Epithelial cell of proximal tubule (primary cell): ENCODE measurements at places on chromosomes 13 and 19.

DNA sequence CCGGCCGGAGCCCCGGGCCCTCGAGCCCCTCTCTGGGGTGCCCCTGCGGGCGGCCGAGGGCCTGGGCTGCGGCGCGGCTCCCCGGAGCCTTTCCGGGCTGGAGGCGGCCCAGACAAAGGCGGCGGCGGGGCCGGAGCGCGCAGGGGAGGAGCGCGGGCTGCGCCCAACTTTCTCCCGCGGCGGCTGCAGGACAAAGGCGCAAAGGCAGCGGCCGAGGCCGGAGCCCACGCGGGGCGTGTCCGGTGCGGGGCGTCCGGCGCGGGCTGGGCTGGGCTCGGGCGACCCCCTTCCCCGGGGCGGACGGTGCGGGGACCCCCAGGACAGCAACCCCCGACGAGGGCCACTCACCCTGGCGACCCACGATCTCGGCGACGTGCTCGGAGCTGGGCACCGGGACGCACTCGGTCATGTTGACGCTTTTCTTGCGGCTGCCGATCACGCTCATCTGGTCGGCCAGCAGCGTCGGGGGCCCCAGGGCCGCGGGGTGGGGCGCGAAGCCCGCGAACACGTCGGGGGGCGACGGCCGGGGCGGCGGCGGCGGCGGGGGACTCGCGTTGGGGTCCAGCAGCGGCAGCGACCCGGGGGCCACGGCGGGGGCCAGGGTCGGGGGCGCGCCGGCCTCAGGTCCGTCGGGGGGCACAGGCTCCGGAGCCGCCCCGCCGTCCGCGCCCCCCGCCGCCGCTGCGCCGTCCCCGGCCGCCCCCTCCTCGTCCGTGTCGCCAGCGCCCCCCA, 843 bp downstream of the MEX3D start:
- DNase-seq: no peak

GRCh38 chr13:39054112-39054511, 15.9 kb downstream of the NHLRC3 start:
- DNase-seq: no peak

DNA sequence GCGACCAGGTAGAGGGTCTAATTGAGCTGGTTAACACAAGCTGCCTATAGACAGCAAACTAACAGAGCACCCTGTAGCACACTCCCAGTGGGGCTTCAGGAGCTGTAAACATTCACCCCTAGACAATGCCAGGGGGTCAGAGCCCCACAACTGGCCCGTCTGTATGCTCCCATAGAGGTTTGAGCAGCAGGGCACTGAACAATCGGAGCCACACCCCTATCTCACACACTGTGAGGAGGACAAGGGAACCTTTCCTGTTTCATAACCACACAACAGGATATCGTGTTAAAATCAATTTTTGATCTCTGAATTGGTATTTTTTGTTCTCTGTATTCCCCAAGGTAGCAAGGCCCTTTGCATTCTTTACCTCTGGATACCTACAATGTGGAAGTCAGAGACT, 266.1 kb downstream of the SPRY2 start:
- no peak for DNase-seq

DNA sequence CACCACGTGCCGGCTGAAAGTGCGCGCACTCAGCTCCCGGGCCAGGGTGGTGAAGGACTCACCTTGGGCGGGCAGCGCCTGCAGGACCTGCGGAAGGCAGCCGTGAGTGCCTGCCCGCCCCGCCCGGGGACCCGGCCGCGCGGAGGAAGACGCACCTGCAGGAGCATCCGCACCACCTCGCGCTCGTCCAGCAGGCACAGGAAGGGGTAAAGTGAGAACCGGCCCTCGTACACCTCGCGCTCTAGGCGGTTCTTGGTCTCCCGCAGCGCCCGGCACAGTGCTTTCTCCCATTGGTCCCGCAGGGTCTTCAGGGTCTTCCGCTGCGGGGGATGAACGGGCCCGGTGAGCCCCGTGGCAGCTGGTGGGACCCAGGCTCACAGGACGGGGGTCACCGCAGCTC, 10.7 kb downstream of the POLRMT start:
- no peak for DNase-seq

DNA sequence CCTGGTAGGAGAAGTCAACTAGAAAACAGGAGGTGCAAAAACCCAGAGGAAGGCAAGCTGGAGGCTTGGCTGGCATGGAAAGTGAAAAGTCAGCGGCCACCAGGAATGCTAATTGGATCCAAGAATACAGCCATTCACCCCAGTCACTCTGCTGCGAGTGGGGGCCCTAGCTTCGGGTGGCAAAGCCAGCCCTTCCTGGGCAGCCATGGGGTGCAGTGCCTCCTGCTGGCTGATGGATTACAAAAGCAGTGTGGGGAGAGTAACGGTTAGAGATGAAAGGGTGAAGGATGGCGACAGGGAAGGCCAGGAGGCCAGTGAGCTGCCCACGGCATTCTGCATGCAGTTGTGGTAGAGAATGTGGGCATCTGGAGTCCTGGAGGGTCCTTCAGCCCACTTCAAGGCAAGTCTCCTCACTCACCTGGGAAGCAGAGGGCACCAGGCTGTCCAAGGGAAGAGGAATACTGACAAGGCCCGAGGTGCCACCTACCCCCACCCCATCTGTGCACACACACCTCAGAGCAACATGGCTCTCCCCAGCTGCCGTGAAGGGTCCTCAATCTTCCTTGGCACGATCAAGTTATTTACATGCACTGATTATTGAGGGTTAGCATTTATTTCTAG, 20.3 kb upstream of the EPHX3 start:
- no peak for DNase-seq

DNA sequence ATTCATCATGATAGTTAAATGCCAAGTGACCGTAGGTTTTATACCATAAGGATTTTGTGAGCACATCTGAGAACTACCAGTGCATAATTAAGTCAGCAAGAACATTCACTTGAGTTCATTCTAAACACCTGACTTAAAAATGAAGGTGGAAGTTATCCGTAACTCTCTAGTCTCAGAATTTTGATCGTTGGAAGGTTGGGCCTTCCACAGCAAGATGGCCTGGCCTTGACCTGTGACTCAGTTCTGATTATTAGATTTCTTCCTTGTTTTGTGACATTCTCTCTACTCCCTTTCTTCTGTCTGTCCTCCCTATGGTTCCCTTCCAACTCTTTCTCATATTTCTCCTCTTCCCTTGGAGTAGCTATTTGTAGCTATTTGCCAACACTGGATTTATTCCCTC, 20.0 kb upstream of the WDFY2 start:
- no peak for DNase-seq

DNA sequence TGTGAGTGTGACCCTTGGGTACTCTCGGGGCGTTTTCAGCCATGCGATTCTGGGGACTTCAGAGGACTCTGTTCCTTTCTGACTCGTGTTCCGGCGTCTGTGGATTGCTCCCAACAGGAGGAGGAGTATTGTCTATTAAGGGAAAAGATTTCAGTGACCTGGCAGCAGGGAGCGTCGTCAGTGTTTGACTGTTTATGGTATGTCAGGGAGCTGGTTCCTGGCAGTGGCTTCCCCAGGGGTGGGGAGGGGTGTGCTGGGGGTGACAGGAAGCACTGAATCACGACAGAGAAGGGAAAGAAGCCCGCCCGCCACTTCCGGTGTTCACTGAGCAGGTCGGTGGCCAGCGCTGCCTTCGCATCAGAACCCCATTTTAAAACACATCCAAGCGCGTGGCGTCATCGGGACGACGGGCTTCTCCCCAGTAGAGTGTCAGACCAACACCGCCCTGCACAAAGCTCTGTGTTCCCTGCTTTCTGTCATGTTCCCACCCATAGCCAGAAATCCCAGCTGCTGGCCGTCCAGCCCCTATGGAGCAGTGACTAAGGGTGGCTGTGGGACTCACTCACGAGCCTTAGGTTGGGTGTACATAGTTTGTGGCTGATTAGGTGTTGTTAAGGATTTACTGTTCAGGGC, 33.8 kb downstream of the COL4A2 start:
- DNase-seq: no peak

DNA sequence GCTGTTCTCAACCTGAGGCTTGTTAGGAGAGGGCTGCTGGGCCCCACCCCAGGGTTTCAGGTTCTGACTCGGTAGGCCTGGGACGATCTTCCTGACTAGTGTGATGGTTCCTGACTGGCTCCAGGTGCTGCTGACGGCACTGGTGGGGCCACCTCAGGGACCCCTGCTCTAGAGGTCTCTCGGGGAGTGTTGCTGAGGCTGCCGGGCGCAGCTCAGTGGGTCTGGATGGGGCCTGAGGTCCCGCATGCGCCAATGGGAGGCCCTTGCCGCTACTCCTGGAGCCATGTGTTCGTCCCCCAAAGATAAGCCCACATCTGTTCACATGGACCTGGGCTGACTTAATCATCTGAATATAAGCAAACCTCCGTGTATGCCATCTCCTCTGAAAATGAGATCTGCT, 133.0 kb downstream of the ATP11A start:
- DNase-seq: no peak

- no peak for DNase-seq
Measured at GRCh38 chr13:76939215-76939614, 9.1 kb upstream of the ACOD1 start.

DNA sequence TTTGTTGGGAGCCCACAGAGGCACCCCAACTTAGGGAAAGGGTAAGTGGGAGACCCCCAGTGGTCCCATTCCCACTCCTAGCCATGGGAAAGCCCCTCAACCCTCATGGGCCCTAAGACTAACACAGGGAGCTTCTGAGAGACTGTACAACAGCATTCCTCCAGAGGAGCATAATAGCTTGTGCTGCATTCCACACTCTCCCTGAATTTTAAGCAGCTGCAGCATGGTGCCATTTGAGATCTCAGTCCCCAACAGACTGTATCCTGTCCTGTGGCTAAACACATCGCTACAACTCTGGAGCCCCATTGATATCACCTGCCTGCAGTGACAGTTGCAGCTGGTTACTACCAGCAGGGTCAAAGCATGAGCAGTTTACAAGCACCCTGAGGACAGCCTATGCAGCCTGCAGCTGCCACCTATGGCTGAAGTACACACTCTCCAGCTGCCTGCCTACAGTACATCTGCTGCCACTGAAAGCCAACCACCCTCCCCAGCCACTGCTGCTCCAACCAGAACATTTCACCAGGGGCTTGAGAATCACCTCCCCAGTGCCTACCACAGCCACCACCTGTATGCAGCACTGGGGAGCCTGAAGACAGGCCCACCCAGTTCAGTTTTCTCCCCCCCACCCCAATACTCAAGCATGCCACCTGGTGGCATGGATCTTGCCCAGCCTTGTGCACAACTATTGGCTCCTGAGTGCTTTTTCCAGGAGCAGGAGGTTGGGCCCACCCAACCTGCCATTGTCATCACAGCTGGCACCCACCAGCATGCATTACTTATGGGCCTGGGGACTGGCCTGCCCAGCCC, 557.3 kb downstream of the GPC5 start:
- DNase-seq: no peak

DNA sequence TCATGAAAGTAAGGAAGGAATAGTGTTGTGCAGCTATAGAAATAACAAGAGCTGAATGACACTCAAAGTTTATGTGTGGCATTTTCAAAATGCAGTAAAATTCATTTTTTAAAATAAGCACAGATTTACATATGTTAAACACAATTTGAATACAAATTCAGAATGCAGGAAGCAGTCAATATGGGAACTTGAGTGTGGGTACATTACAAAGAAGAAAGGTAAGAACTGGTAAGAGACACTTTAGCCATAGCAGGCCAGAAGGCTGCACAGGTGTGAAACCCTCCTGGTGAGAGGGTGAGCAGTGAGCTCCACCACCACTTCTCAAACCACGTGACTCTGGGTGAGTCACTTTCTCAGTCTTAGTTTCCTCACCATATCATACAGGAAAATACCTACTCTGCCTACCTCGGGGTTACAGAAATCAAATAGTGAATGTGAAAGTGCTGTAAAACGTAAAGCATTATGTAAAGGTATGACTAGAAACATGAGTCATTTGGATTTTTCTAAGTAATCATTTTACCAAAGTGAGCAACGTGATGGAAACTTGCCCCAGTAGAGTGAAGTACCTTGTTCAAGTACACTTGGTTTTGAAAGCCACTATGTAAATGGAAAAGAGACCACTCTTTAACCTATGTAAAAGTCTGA, 40.5 kb downstream of the USP12 start:
- peak; percentile 73 for DNase-seq

DNA sequence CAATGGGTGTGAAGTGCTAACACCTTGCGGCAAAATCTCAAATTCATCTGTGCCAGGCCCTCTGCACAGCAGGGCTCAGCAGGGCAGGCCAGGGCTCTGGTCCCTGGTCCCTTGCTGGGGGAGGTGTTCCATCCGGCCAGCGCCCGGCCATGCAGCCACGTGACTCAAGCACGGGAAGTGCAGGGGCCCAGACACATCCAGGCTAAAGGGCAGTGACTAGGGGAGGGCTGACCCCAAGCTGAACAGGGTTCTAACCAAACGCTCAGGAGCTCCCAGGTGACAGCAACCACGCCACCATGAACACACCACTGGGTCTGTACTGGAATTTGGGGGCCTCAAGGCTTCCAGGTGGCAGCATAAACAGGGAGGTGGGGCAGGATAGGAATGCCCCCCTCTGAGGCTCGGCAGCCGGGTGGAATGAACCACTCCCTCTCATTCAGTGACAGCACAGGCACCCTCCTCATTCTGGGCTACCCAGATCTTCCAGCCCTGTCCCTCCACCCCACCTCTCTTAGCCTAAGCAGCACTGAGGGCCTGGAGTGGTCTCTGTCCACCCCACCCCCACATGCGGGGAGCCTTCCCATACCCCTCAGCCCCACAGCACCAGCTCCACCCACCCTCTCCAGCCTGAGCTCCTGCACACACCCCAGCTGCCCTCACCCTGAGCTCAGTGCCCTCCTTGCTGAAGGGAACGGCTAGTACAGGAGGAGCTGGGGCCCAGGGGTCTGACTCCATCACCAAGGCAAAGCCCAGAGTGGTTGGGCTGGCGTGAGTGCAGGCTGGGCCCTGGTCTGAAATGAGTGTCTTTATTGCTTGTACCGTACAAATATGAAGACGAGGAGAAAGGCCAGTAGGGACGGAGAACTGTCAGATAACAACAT, 5.3 kb upstream of the CCNP start:
- DNase-seq: no peak

GRCh38 chr19:15869109-15869555, 28.7 kb downstream of the CYP4F2 start:
- peak; percentile 26 for DNase-seq

GRCh38 chr19:34051255-34051654, 121.0 kb upstream of the LSM14A start:
- no peak for DNase-seq

DNA sequence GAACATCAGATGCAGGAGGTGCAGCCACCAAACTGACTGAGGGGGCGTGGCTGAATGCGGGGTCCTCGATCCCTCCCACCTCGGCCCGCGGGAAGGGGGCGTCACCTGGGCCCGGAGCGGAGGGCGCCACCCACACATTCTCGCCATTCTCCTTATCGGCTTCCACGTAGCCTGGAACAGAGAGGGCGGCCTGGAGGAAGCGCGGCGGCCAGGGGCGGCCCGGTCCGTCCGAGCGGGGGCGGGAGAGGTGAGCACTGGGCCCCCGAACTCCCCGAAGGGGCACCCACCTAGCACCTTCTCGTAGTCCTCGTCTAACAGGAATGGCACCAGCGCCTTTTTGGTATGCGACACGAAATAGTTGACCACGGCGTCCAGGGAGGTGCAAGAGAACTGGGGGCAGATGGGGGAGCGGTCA, 11.8 kb downstream of the STAP2 start:
- DNase-seq: no peak

GRCh38 chr13:94327318-94327717, 152.2 kb downstream of the DCT start:
- no peak for DNase-seq

GRCh38 chr19:13840305-13841085, 36.4 kb upstream of the NANOS3 start:
- DNase-seq: no peak

GRCh38 chr13:34086281-34086680, 268.3 kb downstream of the RFC3 start:
- DNase-seq: no peak

GRCh38 chr13:59834801-59835200, 328.9 kb downstream of the DIAPH3 start:
- DNase-seq: no peak
